ENCODE measurements at places on chromosomes 13 and 19.
A peak's percentile ranks its signal among the peaks of the same experiment; 100 is the strongest.

GRCh38 chr13:75071796-75072195, 410.2 kb downstream of the TBC1D4 start:
- no peak for DNase-seq

DNA sequence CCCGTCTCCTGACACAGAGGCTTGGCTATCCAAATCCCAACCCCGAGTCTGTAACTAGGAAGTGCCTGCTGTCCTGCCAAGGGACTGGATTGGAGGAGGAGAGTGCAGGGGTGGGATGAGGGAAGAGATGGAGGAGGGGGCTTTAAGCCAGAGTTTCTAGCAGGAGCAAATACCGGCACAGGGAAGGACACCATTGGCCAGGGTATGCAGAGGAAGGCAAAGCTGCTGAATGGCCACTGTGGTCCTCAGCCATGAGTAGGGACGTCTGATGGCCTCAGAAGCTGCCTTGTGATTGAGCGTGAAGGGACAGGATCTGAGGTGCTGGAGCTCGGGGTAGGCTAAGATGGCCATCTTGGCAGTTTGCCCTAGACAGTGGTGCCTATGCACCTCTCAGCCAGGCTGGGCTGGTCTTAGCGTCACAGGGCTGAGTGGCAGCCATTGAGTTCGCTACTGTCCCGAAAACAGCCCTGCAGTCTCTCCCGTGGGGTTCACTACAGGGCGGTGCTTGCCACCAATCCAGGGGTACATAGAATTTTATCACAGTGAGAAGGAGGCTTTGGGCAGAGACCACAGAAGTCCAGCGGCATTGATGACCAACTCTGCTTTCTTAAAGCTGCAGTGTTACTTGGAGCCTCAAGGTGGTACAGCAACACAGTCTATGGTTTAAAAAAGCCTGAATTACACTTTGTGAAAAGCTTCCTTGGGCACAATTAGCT, 61.8 kb downstream of the AKAP11 start:
- peak; percentile 84 for DNase-seq

DNA sequence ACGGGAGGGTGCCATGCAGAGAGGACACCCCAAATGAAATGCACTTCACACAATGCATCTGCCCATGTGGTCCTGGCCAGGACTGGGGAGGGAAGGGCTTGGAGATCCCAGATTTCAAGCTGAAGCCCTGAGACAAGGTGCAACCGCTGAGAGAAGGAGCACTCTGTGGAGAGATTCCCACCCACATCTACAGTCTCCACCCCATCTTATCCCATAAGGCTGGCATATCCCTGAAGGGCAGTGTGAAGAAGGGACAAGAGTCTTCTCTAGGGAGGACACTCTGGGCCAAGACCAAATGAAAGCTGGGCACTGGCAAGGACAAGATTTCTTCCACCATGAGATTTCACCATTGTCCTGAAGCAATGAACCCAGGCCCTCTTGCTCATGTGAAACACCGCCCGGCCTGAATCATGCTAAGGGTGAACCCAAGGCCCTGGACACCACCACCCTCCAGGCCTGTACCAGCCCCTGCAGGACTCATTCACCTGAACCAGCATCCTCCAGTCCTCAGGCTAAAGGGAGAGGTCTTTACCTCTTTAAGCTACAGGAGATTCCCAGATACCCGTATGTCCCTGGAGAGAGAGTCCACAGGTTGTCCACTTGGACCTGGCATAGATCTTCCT, 20.5 kb downstream of the CEACAM4 start:
- no peak for DNase-seq

DNA sequence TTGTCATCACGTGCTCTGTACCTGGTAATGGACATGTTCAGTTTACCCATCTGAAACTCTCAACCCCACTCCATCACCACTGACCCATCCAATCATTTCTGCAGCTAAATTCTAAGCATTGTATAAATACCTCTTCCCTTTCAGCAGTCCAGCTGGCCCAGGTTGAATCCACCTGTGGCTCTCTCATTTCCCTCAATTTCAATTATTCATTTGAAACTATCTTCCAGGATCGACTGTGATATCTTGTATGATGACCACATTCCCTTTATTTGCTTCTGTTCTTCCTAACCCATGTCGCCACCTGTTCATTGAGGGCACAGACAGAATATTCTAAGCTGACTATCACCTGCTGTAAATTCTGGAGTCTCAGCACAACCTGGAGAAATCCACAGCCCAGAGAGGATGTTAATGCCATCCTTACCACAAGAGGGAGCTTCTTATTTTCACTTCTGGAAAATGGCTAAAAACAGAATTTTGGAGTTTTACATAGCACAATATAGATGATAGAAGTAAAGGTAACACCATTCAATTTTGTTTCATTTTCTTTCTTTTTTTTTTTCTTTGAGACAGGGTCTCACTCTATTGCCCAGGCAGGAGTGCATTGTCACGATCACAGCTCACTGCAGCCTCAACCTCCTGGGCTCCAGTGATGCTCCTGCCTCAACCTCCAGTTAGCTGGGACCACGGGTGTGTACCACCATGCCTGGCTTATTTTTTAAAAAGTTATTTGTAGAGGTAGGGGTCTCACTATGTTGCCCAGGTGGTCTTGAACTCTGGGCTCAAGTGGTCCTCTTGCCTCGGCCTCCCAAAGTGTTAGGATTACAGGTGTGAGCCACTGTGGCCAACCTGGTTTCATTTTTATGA, 38.6 kb downstream of the ZNF823 start:
- peak; percentile 66 for DNase-seq

DNA sequence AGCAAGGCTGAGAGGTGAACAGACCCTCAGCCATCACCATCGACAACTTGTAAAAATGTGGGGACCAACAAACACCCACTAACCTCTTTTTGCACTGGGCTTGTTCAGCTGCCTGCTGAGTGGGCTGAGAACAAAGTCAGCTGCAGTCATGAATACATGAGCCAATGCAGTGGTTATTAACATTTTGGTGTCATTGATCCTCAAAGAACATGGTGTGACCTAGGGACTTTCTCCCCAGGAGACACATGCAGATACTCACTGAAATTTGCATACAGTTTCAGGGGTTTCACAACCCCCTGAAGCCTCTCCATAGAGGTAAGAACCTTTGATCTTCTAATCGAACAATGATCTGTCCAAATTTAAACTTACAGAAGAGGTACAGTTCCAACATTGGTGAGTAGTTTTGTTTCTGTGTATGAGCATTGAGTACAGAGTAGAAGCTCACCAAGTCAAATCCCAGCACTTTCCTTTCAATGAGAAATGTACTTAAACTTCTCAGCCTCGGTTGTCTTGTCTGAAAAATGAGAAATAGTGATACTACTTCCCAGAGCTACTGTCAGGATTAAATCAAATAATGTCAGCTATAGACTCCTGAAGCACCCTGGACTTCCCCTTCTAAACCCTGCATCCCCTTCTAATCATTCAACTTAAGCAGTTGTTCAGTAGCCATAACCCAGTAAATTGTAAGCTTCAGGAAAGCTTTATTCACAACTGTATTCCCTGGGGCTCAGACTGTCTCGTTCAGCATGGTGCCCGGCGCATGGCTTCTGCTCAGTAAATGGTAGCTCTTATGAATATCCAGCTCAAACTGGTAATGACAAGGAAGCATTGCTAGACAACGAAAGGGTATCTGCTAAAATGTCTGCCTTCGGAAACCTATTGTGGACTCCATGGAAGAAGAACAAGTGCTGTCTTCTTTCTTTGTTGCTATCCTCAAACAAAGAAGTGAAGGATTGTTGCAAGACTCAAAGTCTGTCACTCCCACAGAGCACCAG, 148.7 kb downstream of the FOXO1 start:
- no peak for DNase-seq

- DNase-seq: no peak
Observed at GRCh38 chr13:63629591-63629990, 2213.9 kb upstream of the PCDH20 start.

DNA sequence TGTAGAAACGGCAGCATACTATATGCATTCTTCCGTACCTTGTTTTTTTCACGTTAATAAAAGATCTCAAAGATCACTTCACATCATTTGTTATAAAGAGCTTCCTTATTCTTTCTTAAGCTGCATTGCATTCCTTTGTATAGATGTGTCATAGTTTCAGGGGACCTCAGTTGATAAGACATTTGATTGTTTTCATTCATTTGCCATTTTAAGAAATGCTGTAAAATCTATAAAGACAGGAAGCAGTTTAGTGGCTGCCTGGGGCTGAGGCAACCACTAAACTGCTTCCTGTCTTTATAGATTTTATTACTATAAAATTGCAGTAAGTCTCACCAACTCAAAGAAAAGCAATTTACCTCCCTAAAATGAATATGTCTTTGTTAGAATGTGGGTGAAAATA, 59.4 kb downstream of the ZDHHC20 start:
- DNase-seq: peak; percentile 31

DNA sequence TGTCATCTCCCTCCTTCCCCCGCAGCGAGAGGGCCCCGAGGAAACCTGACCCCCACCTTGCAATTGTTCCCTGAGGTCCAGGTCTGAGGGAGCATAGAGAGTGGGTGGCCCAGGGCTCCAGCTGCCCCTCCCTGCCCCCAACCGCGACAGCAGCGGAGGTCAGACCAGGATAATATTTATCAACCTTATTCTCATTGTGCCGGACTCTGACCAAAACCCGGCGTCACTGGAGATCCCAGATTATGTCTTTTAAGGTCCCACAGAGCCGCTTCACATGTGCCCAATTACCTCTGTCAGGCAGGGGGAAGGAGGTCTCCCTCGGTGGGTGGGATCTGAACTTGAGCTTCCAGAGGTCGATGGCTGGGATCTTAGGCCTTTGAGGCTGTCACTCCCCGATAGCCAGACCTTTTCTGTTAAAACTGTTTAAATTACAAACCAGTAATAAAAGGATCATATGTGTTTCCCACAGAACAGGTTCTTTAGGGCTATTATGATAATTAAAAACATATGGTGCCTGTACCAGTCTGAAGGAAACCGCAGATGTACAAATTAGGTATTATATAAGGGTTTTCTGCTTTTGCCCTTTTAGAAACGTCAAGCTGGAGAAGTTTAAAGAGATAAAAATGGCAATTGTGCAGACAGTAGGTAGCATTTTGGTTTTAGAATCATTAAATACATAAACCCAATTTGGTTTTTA, 195.5 kb downstream of the ZNF536 start:
- DNase-seq: no peak

DNA sequence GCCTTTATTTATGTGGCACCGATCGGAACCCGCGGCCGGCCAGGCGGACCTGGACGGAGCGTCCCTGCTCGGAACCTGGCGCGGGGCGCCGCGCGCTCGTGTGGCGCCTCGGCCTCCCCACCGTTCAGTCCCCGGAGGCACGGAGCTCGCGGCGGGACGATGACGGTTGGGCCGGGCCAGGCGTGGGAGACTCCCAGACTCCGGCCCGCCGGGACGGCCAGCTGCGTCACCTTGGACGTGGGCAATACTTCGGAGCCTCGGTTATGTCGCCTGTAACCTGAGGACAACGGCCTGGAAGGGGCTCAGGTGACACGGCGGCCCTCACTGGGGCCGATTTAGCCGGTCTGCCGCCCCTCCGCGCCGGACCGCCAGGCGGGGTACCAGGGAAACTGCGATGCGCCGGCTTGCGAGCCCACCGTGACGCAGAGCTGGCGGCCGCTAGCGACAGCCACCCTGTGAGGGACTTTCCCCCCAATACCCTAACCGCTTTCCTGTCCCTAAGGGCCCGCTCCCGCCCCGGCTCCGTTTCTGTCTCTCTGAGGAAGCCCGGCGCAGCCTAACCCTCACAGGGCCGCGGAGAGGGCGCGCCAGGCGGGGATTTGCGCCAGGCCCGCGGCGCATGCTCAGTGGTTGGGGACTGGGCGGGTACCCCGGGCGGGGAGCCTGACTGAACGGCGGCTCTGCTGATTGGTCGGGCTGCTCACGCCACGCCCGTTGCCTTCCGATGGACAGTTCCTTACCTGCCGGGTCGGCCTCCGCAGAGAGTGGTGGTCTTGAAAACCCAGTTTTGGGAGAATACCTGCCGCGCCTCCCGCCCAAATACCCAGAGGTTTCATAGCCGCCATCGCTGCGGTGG, 109.5 kb upstream of the DOCK9 start:
- DNase-seq: peak; percentile 96

DNA sequence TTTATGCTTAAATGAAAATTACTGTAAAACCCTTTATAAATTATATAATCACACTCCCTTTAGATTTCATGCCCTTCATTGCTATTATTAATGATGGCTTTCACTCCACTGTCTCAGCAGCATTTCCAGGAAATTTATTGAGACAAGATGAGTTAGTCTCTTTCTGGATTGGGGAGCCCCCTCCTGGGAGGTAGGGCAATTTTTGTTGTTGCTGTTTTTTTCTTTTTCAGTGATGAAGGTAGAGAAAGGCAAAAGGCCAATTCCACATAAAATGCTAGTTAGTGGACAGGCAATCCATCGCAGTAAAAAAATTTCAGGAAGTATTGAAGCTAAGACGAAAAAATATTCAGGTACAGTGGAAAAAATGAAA, 80.2 kb downstream of the TEX26 start:
- no peak for DNase-seq

GRCh38 chr19:47284324-47284899, 9.7 kb downstream of the INAFM1 start:
- DNase-seq: peak; percentile 89

DNA sequence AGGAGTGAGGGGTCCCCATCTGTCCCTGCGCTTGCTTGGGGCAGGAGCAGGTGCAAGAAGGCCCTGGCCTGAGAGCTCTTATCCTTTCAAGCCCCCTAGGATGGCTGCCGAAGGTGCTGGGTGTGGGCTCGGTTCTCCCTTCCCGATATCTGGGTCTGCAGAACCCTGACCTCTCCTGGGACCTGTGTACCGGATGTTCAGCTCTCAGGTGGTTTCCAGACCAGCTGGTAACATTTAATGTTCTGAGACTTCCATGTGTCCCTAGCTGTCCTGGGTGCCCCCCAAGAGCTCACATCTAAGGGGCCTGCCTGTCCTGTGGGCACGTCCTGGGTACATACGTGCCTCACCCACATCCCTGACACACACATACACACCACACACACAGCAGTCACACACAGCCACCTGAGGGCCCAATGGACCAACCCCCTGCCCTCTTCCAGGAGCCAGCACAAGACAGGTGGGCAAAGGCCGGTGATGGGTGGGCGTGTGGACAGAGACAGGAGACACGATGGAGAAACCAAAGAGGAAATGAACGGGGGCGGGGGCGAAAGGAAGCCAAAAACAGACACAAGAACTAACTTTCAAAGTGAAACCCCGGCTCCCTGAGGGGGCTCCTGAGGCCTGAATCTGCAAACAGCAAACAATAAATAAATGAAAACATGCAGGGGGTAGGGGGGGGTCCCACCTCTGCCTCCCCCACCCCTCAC, 124.3 kb downstream of the PTPRS start:
- no peak for DNase-seq

DNA sequence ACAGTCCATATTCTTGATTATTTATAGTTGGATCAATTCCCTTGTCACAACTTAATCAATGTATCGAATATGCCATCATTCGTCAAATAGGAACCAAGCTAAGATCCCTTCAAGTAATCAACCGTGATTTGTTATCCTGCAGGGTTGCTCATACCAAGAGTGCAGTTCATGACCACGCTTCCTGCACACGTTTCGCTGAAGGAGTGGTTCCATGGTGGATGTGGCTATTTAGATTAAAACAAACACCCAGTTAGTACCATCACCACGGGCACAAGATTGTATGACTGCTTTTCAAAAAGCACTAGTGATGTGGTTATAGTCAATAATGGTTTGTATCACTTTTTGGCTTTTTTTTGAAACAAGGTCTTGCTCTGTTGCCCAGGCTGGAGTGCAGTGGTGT, 41.1 kb upstream of the CCNE1 start:
- no peak for DNase-seq

- no peak for DNase-seq
Observed at GRCh38 chr19:46118136-46118535, 6.4 kb downstream of the IGFL3 start.

Measured in Karpas-422 (cell line).